Uterus (tissue), 4 donors: ENCODE measurements at places on chromosomes 11 and 22. TPM values are rescaled to one million over a fixed set of nuclear protein-coding genes. Genes with fewer than 3 reads are reported as not detected.

The PGA5 gene
- not detected for total RNA-seq

- no peaks in the 10 kb centered on the region for H3K36me3 ChIP-seq
- no peaks in the 10 kb centered on the region for H3K27me3 ChIP-seq
- H3K4me3 ChIP-seq = no peak overlapping the region
- H3K4me1 ChIP-seq = no peaks in the 10 kb centered on the region
These were observed 72.0 kb downstream of the MICAL3 start for GRCh38 chr22:17952273-17952801.

GRCh38 chr11:19768815-19769214 is 56.2 kb downstream of the NAV2 start:
- H3K27me3 ChIP-seq = no peaks in the 10 kb centered on the region
- DNase-seq = no peak
- no peak overlapping the region for H3K27ac ChIP-seq
- H3K4me3 ChIP-seq = no peak overlapping the region
- no peaks in the 10 kb centered on the region for H3K36me3 ChIP-seq
- no peaks in the 10 kb centered on the region for H3K4me1 ChIP-seq

The GSTT2B gene
- total RNA-seq = 5.1 TPM

DNA sequence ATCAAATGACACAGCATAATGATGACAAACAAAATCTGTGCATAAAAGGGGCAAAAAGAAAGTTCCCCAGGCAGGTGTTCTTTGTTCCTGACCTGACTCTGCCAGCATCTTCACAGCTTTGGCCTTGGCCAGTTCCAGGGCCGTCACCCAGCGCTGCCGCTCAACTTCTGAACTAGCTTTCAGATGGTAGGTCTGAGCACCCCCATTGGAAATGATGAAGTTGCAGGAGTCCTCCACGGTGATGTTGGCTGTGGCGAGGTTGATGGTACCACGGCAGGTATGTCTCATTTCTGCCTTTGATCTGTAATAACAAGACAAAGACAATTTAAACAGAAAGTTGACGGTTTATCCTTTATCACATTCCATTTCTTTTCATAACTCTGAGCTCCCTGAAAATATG is 5.3 kb downstream of the OSBP start:
- no peaks in the 10 kb centered on the region for H3K27me3 ChIP-seq
- peaks cover 4% of the 10 kb centered on the region for H3K4me1 ChIP-seq
- DNase-seq = no peak
- H3K27ac ChIP-seq = no peak overlapping the region
- no peak overlapping the region for H3K4me3 ChIP-seq
- no peaks in the 10 kb centered on the region for H3K36me3 ChIP-seq

The NRGN gene
- total RNA-seq = 16.4 TPM

DNA sequence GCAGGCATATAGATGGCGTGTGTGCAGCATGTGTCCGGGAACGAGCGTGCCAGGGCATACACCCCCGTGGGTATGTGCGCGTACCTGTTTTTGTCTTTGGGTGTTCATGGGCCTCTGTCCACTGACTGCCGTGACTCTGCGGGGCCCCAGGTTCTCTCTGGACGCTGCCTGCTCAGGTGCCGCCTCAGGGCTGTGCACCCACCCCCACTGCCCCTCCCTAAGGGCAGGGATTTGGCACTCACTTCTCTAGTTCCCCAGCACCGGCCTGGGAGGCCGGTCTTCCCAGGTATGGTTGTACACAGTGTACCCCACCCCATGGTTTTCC is 111.5 kb downstream of the ST3GAL4 start:
- H3K36me3 ChIP-seq = no peaks in the 10 kb centered on the region
- no peaks in the 10 kb centered on the region for H3K27me3 ChIP-seq
- H3K4me3 ChIP-seq = no peak overlapping the region
- no peak overlapping the region for H3K27ac ChIP-seq
- H3K4me1 ChIP-seq = no peaks in the 10 kb centered on the region

GRCh38 chr11:44256673-44257291 is 53.2 kb downstream of the ALX4 start:
- H3K4me3 ChIP-seq = no peak overlapping the region
- H3K36me3 ChIP-seq = no peaks in the 10 kb centered on the region
- H3K27me3 ChIP-seq = no peaks in the 10 kb centered on the region
- H3K27ac ChIP-seq = no peak overlapping the region
- no peak for DNase-seq
- no peaks in the 10 kb centered on the region for H3K4me1 ChIP-seq

DNA sequence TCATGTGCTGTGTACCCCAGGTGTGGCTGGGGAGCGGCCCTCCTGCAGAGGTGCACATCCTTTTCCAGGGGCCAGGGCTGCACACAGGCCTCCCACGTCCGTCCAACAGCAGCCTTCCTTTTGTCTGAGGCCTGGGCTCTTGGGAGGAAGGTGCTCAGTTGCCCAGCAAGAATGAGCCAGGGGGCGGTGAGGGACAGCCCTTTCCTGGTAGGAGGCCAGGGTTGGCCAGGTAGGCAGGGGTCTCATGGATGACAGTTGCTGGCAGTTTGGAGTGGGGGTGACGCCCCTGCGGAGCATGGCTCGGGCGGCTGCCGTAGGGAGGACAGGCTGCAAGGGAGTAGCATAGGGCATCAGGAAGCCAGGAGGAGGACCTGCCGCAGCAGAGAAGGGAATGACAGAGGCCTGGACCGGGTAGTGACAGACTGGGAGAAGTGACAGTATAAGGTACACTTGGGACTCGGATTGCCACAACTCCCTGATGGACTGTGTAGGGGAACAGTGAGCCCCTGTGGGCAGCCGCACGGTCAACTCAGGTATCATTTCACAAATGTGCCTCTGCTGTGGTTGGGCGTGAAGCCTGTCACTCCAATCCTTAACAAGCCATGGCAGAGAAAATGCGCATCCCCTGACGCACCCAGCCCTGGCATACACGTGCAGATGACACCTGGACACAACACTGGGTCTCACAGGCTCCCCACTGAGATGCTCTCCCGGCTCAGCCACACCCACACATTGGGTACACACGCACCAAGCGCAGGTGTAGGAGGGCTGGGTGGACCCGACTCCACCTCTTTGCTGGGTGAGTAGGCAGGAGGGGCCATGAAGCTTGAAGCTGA is 79.7 kb downstream of the DGCR2 start:
- no peak overlapping the region for H3K4me3 ChIP-seq
- no peak overlapping the region for H3K27ac ChIP-seq
- no peaks in the 10 kb centered on the region for H3K27me3 ChIP-seq
- H3K4me1 ChIP-seq = no peaks in the 10 kb centered on the region
- H3K36me3 ChIP-seq = no peaks in the 10 kb centered on the region
- no peak for DNase-seq
